Type B pancreatic cell (in vitro differentiated cells): ENCODE measurements at places on chromosomes 16 and 17. TPM values are rescaled to one million over a fixed set of nuclear protein-coding genes. Genes with fewer than 3 reads are reported as not detected.

RHBDL1 gene
- 2.2 and 2.7 TPM in 2 replicates for total RNA-seq

TEKT5 gene
- total RNA-seq = 0.41 and 0.52 TPM in 2 replicates

DNA sequence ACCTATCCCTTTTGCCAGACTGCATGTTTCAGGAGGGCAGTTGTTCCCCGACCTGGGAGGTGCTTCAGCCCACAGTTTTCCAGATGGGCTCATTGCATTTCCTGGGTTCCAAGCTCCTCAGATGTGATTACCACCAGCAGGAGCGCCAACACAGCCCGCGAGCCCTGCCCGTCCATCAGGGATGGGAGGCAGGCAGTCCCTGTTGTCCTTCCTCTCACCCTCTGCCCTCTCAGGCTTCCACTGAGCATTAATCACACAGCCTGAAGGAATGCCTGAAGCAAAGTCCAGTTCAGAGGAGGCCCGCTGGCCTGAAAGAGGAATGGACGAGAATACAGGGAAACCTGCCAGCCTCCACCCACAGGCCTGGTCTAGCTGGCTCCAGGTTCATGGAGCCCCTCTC lies 256.3 kb upstream of the SDK2 start:
- no peaks in the 10 kb centered on the region for H3K36me3 ChIP-seq
- peaks cover 63% of the 10 kb centered on the region for H3K27me3 ChIP-seq
- H3K27ac ChIP-seq = no peak overlapping the region
- peak; percentile 40 for DNase-seq
- no peak overlapping the region for H3K4me3 ChIP-seq
- H3K4me1 ChIP-seq = peaks cover 15% of the 10 kb centered on the region

- H3K36me3 ChIP-seq = peaks cover 4% of the 10 kb centered on the region
- no peak overlapping the region for H3K27ac ChIP-seq
- H3K4me3 ChIP-seq = no peak overlapping the region
- no peaks in the 10 kb centered on the region for H3K27me3 ChIP-seq
- peaks cover 22% of the 10 kb centered on the region for H3K4me1 ChIP-seq
Measured at GRCh38 chr16:2426941-2427361, 2.3 kb upstream of the CCNF start.

GRCh38 chr17:3032258-3033247 lies 30.9 kb downstream of the OR1D5 start:
- H3K27me3 ChIP-seq = no peaks in the 10 kb centered on the region
- H3K27ac ChIP-seq = no peak overlapping the region
- peaks cover 5% of the 10 kb centered on the region for H3K36me3 ChIP-seq
- no peak overlapping the region for H3K4me3 ChIP-seq

PHLPP2 gene
- 10.2 and 12.0 TPM in 2 replicates for total RNA-seq

ABHD15 gene
- total RNA-seq = 11.6 and 12.2 TPM in 2 replicates

SLC5A10 gene
- total RNA-seq = 0.19 TPM in 1 of 2 replicates, not detected in the other

DNA sequence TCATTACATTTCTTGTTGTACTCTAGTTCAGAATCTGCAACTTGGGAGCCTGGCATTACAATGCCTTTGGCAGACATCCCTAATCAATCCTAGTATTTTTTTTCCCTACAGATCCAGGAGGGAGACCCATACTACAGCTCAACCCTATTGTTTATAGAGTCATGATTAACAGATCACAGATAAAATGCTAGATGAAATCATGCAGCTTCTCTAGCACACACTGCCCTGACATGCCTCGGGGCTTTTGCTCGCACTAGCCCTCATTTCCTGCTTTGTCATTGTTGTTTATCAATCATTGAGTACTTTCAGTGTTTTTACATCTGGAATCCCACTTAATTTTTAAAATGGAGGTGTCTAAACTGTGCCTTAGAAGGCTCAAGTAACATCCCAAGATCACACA lies 412.5 kb downstream of the CA10 start:
- H3K36me3 ChIP-seq = no peaks in the 10 kb centered on the region
- H3K4me1 ChIP-seq = peaks cover 21% of the 10 kb centered on the region
- no peak overlapping the region for H3K4me3 ChIP-seq
- no peaks in the 10 kb centered on the region for H3K27me3 ChIP-seq
- H3K27ac ChIP-seq = peak overlapping the region; percentile 67

GRCh38 chr17:34420254-34420766 lies 57.3 kb upstream of the CCL1 start:
- no peaks in the 10 kb centered on the region for H3K4me1 ChIP-seq
- H3K27me3 ChIP-seq = peaks cover 81% of the 10 kb centered on the region
- H3K27ac ChIP-seq = no peak overlapping the region
- no peaks in the 10 kb centered on the region for H3K36me3 ChIP-seq
- no peak overlapping the region for H3K4me3 ChIP-seq
- no peak for DNase-seq

GRCh38 chr17:48134912-48135480 lies 27.4 kb downstream of the SNX11 start:
- H3K4me1 ChIP-seq = no peaks in the 10 kb centered on the region
- no peak for DNase-seq
- H3K27ac ChIP-seq = no peak overlapping the region
- H3K4me3 ChIP-seq = no peak overlapping the region

GRCh38 chr17:72833128-72833765 lies 259.2 kb downstream of the SLC39A11 start:
- H3K36me3 ChIP-seq = peaks cover 5% of the 10 kb centered on the region
- no peak for DNase-seq
- no peaks in the 10 kb centered on the region for H3K27me3 ChIP-seq

- no peak overlapping the region for H3K4me3 ChIP-seq
- peaks cover 28% of the 10 kb centered on the region for H3K4me1 ChIP-seq
- DNase-seq = no peak
- H3K36me3 ChIP-seq = no peaks in the 10 kb centered on the region
- H3K27me3 ChIP-seq = peaks cover 18% of the 10 kb centered on the region
Measured at GRCh38 chr16:84040226-84040822, 2.3 kb downstream of the SLC38A8 start.

GRCh38 chr16:2121853-2122252 lies 13.8 kb downstream of the PKD1 start:
- H3K27ac ChIP-seq = no peak overlapping the region
- H3K27me3 ChIP-seq = no peaks in the 10 kb centered on the region
- DNase-seq = no peak
- H3K4me3 ChIP-seq = no peak overlapping the region
- H3K36me3 ChIP-seq = no peaks in the 10 kb centered on the region

DNA sequence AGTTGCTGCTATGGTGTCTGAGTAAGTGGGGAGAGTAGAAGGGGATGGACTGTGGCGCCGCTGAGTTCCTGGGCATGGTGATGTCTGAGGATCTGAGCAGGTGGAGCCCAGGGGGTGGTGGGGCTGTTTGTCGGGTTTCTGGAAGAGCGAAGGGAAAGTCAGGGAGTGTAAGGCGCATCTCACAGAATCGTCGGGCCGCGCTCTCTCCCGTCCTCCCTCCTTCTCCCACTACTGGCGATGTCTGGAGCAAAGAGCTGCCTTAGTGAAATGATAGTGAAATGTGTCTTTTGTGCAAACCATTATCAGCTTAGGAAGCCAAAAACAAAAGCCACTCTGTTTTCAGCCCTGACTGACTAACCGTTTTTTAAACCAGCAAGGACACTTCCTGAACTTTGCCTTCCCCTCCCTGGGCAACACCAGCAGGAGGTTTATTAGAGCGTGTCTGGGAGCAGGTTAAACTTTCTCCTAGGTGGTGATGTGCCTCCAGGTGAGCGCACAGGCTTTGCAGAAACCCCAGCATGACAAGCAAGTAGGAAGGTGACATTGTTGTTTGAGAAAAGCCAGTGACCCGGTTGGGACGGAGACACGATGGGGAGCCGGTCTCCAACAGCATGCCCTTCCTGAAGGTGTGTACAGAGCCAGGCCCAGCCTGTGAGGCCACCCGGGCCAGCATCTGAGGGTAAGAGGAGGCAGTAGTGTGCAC lies 49.1 kb downstream of the RAB11FIP3 start:
- H3K27me3 ChIP-seq = no peaks in the 10 kb centered on the region
- peaks cover 8% of the 10 kb centered on the region for H3K36me3 ChIP-seq
- peak overlapping the region; percentile 67 for H3K27ac ChIP-seq

GRCh38 chr17:80782536-80783427 lies 208.9 kb upstream of the CHMP6 start:
- DNase-seq = no peak
- no peak overlapping the region for H3K27ac ChIP-seq
- H3K27me3 ChIP-seq = no peaks in the 10 kb centered on the region
- H3K4me3 ChIP-seq = no peak overlapping the region
- H3K36me3 ChIP-seq = peaks cover under 1% of the 10 kb centered on the region

DNA sequence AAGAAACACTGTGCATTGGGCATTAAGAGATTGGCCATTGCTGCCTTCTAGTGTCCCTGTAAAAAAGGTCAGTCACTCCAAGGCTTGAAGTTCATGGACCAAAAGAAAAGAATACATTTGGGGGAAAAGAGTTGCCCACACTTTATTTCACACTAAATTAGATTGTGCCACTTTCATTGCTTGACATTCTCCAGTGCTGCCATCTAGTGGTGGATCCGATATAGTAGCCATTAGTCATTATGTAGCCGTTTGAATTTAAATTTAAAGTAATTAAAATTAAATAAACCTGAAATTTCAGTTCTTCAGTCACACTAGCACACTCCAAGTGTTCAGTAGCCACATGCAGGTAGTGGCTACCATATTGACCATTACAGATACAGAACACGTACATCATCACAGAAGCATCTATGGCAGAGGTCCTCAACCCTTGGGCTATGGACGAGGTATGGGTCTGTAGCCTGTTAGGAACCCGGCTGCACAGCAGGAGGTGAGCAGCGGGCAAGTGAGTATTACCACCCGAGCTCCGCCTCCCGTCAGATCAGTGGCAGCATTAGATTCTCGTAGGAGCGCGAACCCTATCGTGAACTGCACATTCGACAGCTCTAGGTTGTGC lies 21.9 kb upstream of the CDH5 start:
- no peak overlapping the region for H3K4me3 ChIP-seq
- H3K27me3 ChIP-seq = peaks cover 4% of the 10 kb centered on the region
- DNase-seq = no peak
- H3K36me3 ChIP-seq = no peaks in the 10 kb centered on the region
- no peaks in the 10 kb centered on the region for H3K4me1 ChIP-seq
